Glutamatergic neuron (in vitro differentiated cells): ENCODE measurements at places on chromosomes 4 and X. TPM values are rescaled to one million over a fixed set of nuclear protein-coding genes. Genes with fewer than 3 reads are reported as not detected.

Gene DCHS2
- total RNA-seq = 97.4 TPM

Gene GAGE12H
- not detected for total RNA-seq

Gene ADH1A
- total RNA-seq = not detected

Gene GRID2
- total RNA-seq = 2.1 TPM

Gene PASD1
- total RNA-seq = not detected

Gene IL3RA
- not detected for total RNA-seq

Gene TCEAL1
- total RNA-seq = 7.7 TPM

Gene APLN
- total RNA-seq = not detected

Gene AR
- total RNA-seq = 0.56 TPM

Gene ALB
- not detected for total RNA-seq

Gene XKRX
- total RNA-seq = not detected

Gene SLC25A43
- 1.0 TPM for total RNA-seq

Gene BGN
- total RNA-seq = 0.56 TPM

Gene CTSO
- 2.2 TPM for total RNA-seq

Gene SLC34A2
- 2.1 TPM for total RNA-seq

Gene SH3BGRL
- total RNA-seq = 51.4 TPM

Gene SCD5
- total RNA-seq = 31.9 TPM

Gene ATRX
- 152 TPM for total RNA-seq

Gene DUSP21
- not detected for total RNA-seq

Gene CT45A10
- total RNA-seq = not detected

Gene TCEAL9
- total RNA-seq = 27.0 TPM

Gene NSG1
- 208 TPM for total RNA-seq

Gene OTC
- total RNA-seq = not detected

Gene CRMP1
- 947 TPM for total RNA-seq

Gene HTRA3
- 0.64 TPM for total RNA-seq
